ENCODE measurements at places on chromosomes 1 and 21. TPM values are rescaled to one million over a fixed set of nuclear protein-coding genes. Genes with fewer than 3 reads are reported as not detected.

The FYB2 gene
- not detected for total RNA-seq

The MAP10 gene
- 1.9 TPM for total RNA-seq

The PIK3CD gene
- 131 TPM for total RNA-seq

The IPO13 gene
- 16.9 TPM for total RNA-seq

- DNase-seq, result no peak
Measured at GRCh38 chr1:70720109-70720508, 309.0 kb downstream of the CTH start.

DNA sequence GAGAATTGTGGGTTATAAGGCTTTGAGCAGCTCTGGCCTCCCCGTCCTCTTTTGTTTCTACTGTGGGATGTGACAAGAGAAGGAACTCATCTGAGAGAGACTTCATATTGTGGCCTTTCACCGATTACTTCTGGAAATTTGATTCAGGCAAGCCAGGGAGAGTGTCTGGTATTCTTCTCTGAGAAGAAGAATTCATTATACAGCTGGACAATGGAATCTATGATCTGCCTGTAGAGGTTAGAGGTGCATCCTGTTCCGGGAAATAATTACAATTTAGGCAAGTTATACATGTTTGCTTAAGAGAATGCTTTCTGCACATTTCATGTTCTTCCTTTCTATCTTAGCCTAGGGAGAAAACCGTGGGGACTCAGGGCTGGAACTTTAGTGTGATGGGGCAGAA lies 12.8 kb upstream of the RNU1-2 start:
- no peak for DNase-seq

The TDRD5 gene
- total RNA-seq, result not detected

DNA sequence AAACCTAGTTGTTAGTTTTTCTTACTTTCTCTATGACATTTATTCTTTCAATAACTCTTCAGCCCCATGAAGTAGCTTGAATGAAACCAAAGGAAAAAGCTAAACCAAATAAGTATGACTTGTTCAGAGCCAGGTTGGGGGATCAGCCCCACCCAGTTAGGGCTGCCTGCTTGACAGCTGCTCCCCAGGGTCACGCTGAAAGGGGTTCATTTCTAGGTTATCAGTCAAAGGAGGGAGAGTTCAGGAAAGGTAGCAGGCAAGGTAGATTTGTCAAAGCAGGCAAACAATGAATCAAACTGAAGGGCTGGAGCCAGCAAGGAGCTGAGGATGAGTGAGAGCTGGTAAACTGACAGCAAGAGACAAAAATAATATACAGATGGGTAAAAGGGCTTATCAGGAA lies 3.1 kb upstream of the S100A11 start:
- DNase-seq, result no peak

The ATXN7L2 gene
- total RNA-seq, result 14.6 TPM

DNA sequence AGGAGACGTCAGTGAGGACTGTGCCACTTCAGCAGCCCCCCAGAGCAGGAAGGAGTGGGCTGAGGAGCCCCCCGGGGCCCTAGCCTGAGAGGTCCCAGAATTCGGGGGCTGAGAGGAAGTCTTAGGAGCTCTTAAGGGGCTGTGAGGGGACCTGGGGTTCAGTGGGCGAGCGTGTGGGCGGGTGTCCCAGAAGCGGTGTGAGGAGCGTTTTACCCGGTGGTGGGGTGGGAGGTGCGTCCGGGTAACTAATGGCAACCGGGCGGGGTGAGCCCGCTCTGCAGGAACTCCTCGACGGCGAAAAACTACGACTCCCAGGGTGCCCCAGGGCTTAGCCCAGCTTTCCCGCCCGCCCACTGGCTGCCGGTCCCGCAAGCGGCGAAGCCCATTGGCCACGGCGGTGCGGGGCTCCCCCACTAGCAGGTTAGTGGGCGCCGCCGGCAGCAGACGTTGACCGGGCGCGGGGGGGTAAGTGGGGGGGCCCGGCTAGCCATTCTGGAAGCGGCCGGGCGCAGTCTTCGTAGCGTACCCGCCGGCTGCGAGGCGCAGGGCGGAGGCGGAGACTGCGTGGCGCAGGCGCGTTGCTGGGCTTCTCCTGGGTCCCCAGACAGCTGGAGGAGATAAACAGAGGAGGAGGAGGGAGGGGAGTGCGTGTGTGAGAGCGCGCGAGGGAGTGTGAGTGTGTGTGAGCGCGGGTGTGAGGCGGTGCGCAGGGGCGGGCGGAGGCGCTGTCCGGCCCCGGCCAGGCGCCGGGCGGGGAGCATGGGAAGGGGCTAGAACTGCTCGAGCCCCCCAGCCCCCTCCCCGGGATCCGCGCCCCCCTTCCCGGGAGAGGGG lies at the start of gene WDTC1:
TSS of gene WDTC1 (plus strand) at position 584 of the 834 bp plus-strand sequence. CDS start 26,423 bp downstream, outside the sequence.
- DNase-seq, result peak; percentile 98

The DESI2 gene
- total RNA-seq, result 37.0 TPM

- DNase-seq, result no peak
Measured at GRCh38 chr1:221457685-221458446, 284.0 kb downstream of the DUSP10 start.

DNA sequence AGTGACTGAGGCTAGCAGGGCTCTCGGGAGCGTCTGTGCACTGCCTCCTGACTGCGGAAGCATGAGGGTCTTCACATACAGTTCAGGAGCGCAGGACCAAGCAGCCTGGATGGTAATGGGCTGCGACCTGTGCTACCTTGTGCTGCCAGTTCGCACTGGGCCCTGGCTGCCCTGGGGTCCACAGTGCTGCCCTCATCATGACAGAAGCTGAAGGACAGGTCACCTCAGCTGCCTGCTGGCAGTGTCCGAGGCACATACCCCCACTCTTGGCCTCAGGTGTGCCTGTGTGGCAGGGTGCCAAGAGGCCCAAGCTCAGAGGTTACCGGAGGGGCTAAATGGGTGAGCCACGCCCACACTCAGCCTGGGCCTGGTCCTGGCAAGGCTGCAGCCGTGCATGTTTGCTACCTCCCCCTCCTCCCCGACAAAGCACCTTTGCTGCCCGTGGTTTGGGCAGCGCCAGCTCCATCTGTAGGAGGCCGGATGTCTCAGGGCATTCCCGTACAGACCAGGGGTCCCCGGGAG lies 4.4 kb downstream of the JMJD4 start:
- DNase-seq, result no peak

GRCh38 chr1:85182700-85183099 lies 18.1 kb downstream of the SYDE2 start:
- no peak for DNase-seq

GRCh38 chr1:90704817-90705216 lies 12.3 kb downstream of the BARHL2 start:
- no peak for DNase-seq

DNA sequence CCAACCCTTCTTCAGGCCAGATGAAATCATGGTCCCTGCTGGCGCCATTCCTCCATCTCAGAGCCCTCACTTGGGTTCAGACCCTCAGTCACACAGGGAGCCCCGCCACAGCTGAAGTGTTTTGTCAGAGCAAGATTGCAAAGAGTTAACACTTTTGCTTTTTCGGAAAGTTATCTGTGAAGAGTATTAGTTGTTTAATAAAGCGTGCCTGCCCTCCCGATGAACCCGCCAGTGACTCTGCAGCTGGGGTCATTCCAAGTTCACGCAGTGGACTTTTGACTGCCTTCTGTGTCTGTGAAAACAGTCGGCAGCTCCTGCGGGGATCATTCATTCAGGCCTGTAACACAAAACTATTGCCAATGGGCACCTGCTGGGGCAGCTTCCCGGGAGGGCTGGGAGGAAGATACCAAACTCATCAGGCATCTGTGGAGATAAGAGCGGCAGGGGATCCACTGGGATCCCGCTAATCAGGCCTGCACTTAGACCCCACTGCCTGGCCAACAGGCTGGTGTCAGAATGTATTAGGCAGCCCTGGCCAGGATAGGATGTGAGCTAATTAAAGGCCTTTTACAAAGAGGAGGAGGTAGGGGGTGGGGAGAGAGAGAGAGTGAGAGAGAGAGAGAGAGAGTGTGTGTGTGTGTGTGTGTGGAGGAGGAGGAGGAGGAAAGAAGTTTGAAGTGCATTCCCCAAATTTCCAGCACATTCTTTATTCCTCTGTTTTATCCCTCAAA lies 184.5 kb downstream of the DHRS3 start:
- DNase-seq, result no peak

DNA sequence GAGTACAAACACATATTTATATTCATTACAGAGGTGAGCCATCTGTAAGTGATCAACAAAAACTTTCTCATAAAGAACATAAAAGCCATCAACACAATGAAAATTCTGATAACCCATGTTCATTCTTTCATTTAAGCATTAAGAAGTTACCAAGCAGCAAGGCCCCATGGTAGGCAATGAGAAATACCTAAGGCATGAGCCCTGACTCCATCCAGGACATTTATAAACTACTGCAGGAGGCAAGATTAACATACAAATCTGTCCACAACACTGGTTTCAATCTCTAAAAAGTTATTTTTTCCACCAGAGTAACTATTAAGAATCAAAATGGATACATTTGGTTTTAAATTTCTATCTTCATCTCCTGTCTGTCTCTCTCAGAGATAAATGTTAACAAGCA lies 76.1 kb downstream of the SIPA1L2 start:
- DNase-seq, result no peak

- DNase-seq, result no peak
Measured at GRCh38 chr21:42373908-42374455, 7.6 kb upstream of the TFF1 start.

GRCh38 chr21:38491536-38491935 lies 6.7 kb downstream of the ERG start:
- DNase-seq, result no peak

The VASH2 gene
- total RNA-seq, result 0.21 TPM

- no peak for DNase-seq
Measured at GRCh38 chr1:3632298-3632697, 7.5 kb downstream of the TPRG1L start.

DNA sequence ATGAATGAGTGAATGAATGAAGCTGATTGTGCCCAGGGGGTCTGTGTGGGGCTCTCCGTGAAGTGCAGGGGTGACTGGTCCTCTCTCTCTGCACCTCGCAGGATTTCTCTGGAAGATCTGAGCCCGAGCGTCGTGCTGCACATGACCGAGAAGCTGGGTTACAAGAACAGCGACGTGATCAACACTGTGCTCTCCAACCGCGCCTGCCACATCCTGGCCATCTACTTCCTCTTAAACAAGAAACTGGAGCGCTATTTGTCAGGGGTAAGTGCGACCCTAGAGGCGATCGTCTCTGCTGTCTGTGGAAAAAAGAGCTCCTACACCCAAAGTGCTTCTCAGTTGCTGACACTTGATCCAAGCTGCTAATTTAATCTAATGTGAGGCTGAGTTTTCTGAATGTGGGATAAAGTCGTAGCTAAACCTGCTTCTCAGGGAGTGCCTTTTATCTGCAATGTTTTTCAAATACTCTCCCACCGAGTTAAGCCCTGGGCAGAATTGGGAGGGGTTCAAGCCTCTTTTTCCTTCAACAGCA lies 101.7 kb downstream of the HUNK start:
- peak; percentile 46 for DNase-seq

GRCh38 chr1:197306381-197307062 lies 38.5 kb downstream of the CRB1 start:
- DNase-seq, result no peak

- no peak for DNase-seq
Measured at GRCh38 chr1:180271272-180272255, 41.5 kb downstream of the LHX4 start.

DNA sequence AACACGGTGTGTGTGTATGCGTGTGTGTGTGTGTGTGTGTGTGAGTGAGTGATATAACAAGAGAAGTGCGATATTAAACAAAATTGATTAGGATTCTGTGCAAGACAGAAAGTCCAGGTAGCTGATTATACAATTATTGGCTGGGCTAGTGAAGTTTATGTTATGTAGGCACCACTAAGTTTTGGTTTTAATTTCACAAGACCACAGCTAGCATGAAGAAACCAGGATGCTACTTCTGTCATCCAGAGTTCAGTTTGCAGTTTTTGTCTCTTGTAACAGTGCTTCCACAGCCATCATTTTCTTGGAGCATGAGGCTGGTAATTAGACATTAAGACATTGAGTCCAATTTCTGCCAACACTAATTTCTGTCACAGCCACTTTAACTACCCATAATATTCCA lies 1590.2 kb upstream of the B3GALT2 start:
- DNase-seq, result no peak

DNA sequence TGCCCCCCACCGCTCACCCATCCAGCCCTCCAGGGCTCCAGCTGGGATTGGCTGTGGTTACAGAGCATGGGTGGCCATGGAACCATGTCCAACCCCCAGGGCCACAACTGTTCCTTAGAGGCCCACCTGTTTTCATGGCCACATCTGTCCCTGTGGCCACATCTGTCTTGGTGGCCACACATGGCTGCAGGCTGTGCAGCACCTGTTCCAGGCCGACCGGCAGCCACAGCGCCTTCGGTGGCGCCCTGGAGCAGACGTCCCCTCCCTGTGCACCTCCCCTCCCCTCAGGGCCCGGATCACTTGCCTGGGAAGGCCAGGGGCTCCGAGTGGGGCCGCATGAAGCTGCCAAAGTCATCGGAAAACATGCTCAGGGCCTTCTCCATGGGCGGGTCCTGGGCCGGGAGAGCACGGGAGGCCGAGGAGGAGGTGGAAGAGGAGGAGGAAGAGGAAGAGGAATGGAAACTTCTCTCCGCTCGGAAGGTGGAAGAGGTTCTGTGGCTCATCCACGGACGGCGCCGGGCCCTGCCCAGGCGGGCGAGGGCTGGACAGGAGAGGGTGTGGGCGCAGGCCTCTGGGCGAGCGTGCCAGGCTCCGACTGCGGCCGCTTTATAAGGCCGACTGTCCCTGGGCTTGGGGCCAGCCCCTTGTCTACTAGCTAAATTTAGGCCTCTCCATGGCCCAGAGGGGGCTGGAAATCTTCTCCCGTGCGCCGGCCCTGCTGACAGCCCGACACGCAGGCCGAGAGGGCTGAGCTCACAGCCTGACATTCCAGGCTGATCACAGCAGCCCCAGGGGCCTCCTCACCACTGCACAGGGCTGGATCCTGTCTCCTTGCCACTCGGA lies at the start of gene HSPB7:
TSS of gene HSPB7 (minus strand) at position 583 of the 843 bp plus-strand sequence. CDS start at position 503, 80 bp downstream.
- no peak for DNase-seq

DNA sequence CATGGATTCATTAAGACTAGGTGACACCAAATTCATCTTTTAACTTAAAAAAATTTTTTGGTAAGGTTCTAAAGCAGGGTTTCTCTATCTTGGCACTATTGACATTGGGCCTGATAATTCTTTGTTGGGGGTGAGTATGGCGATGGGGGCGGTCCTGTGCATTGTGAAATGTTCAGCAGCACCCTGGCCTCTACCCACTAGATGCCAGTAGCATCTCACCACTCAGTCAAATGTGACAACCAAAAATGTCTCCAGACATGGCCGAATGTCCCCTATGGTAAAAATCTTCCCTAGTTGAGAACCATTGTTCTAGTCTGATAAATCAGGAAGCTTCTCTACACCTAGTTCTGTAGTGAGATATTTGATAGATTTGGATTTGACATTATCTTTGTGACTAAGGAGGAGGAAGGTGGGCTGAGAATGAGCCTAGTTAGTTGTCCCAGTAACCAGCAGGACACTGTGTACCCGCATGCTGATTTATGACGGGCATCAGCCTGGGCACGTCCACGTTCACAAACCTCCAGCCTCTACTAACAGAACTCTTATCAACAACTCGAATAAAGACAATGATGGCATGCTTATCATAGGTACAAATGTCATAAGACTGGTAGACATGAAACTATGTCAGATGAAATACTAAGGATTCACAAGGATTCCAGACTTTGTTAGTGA lies 104.6 kb downstream of the KCND3 start:
- DNase-seq, result no peak

The CELA3B gene
- total RNA-seq, result not detected

The U2AF1 gene
- total RNA-seq, result 21.2 TPM

GRCh38 chr1:21469581-21469980 lies 29.6 kb downstream of the NBPF3 start:
- DNase-seq, result no peak

The C1orf210 gene
- total RNA-seq, result not detected

- no peak for DNase-seq
Measured at GRCh38 chr1:240611228-240611618, 732 bp downstream of the GREM2 start.

The THEM4 gene
- total RNA-seq, result 34.2 TPM
